ENCODE measurements at places on chromosomes 6 and 20.

- H3K27ac ChIP-seq = no peak overlapping the region
- no peak overlapping the region for H3K4me3 ChIP-seq
- no peaks in the 10 kb centered on the region for H3K4me1 ChIP-seq
- no peaks in the 10 kb centered on the region for H3K36me3 ChIP-seq
- no peak for DNase-seq
- no peaks in the 10 kb centered on the region for H3K27me3 ChIP-seq
Measured at GRCh38 chr20:31811796-31812728, 7.1 kb upstream of the MYLK2 start.

DNA sequence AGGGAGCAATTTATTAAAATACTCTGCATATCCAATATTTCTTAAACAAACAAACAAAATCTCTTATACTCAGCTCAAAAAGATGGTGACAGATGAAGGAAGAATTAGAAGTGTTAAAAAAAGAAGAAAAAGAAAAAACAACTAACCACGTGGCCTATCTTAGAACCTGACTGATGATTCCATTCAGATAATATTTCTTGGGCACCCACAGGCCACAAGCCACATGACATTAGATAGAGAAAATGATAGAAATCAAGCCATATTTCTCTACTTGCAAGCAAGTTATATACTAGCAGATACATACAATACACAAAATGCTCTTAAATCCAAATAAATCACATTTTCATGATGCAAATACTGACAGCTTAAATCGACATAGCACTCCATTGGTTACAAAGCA, 14.5 kb upstream of the RAMACL start:
- no peak for DNase-seq
- no peak overlapping the region for H3K4me3 ChIP-seq
- peaks cover 25% of the 10 kb centered on the region for H3K4me1 ChIP-seq
- no peak overlapping the region for H3K27ac ChIP-seq

GRCh38 chr6:42128460-42129359, 13.7 kb downstream of the C6orf132 start:
- H3K27ac ChIP-seq = no peak overlapping the region
- no peaks in the 10 kb centered on the region for H3K27me3 ChIP-seq
- no peak for DNase-seq
- H3K4me3 ChIP-seq = no peak overlapping the region
- H3K4me1 ChIP-seq = peaks cover 13% of the 10 kb centered on the region
- H3K36me3 ChIP-seq = no peaks in the 10 kb centered on the region

GRCh38 chr6:107542192-107542668, 52.3 kb downstream of the SOBP start:
- H3K36me3 ChIP-seq = no peaks in the 10 kb centered on the region
- H3K4me1 ChIP-seq = peaks cover 9% of the 10 kb centered on the region
- no peaks in the 10 kb centered on the region for H3K27me3 ChIP-seq

DNA sequence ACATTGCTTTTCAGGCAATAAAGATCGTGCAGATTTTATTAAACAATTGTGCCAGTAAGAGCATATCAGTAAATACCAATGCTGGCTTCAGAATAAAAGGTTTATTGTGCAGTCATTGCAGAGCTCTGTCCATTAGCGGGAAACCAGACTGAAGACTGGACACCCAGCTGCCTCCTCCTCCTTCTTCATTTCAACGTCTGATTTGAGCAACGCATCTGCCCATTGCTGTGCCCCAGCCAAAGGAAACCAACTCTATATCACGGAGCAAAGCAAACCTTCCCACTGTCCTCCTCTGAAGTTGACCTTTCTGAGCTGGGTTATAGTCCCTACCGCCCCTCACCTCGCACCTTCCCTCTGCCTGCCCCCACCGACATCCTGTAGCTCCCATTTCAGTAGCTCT, 80.8 kb downstream of the SLC22A23 start:
- H3K4me1 ChIP-seq = no peaks in the 10 kb centered on the region
- H3K27me3 ChIP-seq = no peaks in the 10 kb centered on the region
- no peak overlapping the region for H3K4me3 ChIP-seq
- no peak overlapping the region for H3K27ac ChIP-seq
- no peaks in the 10 kb centered on the region for H3K36me3 ChIP-seq
- DNase-seq = no peak
